ENCODE measurements at places on chromosomes 13 and 19. TPM values are rescaled to one million over a fixed set of nuclear protein-coding genes. Genes with fewer than 3 reads are reported as not detected.

EPS8L1 gene
- 1.1 TPM for total RNA-seq

NXNL1 gene
- not detected for total RNA-seq

IFNL1 gene
- not detected for total RNA-seq

GFY gene
- not detected for total RNA-seq

SMIM44 gene
- not detected for total RNA-seq

URAD gene
- total RNA-seq = not detected

GPC6 gene
- 98.1 TPM for total RNA-seq

SIGLEC9 gene
- not detected for total RNA-seq

FLT3 gene
- not detected for total RNA-seq

ZNF837 gene
- total RNA-seq = 4.4 TPM

CAPN12 gene
- not detected for total RNA-seq

LIPE gene
- 1.8 TPM for total RNA-seq

RGL3 gene
- 0.36 TPM for total RNA-seq

NLRP7 gene
- total RNA-seq = not detected

GAPDHS gene
- not detected for total RNA-seq

CASP14 gene
- not detected for total RNA-seq

TSSK6 gene
- total RNA-seq = 4.3 TPM

All from osteoblast (primary cell).